A549 (cell line): ENCODE measurements at places on chromosomes 5 and 9.

- no peak for DNase-seq
Measured at GRCh38 chr5:117788596-117788995, 1199.8 kb downstream of the DTWD2 start.

- no peak for DNase-seq
Measured at GRCh38 chr5:113507601-113508000, 5.9 kb upstream of the YTHDC2 start.

DNA sequence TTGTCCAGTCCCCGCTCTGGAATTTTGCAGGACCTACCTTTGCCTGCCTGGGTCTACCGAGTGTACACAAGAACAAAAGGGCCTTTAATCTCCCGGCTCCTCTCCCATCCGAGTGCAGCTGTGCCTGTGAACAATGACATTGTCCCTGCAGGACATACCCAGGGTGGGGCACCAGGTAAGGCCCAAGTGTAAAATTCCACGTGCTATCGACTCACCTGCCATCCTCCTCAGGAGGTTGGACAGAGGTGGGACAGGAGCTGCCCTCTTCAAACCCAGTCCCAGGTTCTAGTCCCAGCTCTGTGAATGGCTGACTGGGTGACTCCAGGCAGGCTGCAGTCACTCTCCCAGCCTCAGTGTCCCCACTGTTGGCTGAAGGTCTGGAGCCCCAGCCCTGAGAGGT, 159.6 kb upstream of the ALDH1B1 start:
- DNase-seq = no peak

GRCh38 chr9:88927510-88927909, 63.8 kb upstream of the S1PR3 start:
- DNase-seq = no peak

- no peak for DNase-seq
Measured at GRCh38 chr9:651371-651770, 190.1 kb upstream of the DMRT1 start.
